Osteocyte (in vitro differentiated cells): ENCODE measurements at places on chromosomes 5 and 9. TPM values are rescaled to one million over a fixed set of nuclear protein-coding genes. Genes with fewer than 3 reads are reported as not detected.

Gene PFDN1
- 47.8 and 49.6 TPM in 2 replicates for total RNA-seq

GRCh38 chr5:73135429-73136054 is 15.2 kb downstream of the TMEM171 start:
- peaks cover 8% of the 10 kb centered on the region for H3K36me3 ChIP-seq
- peak overlapping the region; percentile 80 for H3K27ac ChIP-seq
- no peak for DNase-seq
- H3K4me1 ChIP-seq, result peaks cover 44% of the 10 kb centered on the region

- H3K27ac ChIP-seq, result no peak overlapping the region
- H3K4me3 ChIP-seq, result no peak overlapping the region
- H3K4me1 ChIP-seq, result peaks cover 21% of the 10 kb centered on the region
- no peak for DNase-seq
Measured at GRCh38 chr5:39543335-39543734, 118.6 kb upstream of the DAB2 start.

- DNase-seq, result no peak
- H3K36me3 ChIP-seq, result no peaks in the 10 kb centered on the region
- H3K27ac ChIP-seq, result no peak overlapping the region
- H3K4me1 ChIP-seq, result no peaks in the 10 kb centered on the region
Measured at GRCh38 chr9:23044549-23044948, 597.9 kb downstream of the DMRTA1 start.

Gene PCDHGB7
- total RNA-seq, result 6.2 and 8.8 TPM in 2 replicates

Gene RIGI
- total RNA-seq, result 8.7 and 9.8 TPM in 2 replicates

DNA sequence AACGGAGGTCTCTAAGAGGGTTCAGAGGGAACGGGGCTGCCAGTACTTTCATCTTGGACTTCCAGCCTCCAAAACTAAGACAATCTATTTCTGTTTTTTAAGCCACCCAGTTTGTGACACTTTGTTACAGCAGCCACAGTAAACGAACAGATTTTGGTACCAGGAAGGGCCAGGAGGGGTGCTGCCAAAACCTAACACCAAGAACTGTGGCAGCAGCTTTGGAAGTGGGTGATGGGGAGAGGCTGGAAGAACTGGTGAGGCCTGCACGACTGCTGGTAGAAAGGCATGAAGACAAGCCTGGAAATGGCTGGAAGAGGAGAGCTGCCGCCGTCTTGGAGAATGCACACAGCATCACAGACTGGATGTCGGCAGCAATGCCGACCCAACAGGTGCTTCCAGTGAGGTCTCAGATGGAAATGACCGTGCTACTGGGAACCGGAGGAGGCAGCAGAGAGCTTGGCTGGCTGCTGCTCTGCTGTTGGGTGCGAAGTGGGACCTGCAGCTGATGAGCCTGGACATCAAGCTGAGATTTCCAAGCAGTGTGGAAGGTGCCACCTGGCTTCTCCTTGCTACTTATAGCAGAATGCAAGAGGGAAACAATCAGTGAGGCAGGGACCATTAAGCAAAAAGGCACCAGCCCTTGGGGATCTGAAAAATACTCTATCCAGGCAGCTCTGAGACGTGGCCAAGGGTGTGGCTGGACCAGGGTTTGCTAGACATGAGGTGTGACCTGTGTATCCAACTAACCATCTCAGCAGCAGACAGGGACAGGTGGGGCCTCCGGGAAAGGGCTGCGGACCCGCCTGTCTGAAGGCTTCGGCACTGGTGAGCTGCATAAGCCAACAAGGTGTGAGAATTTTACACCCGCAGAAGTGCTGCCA is 4.7 kb upstream of the TMEM210 start:
- H3K4me3 ChIP-seq, result no peak overlapping the region
- peaks cover 7% of the 10 kb centered on the region for H3K36me3 ChIP-seq
- no peak overlapping the region for H3K27ac ChIP-seq
- no peak for DNase-seq
- H3K27me3 ChIP-seq, result no peaks in the 10 kb centered on the region

Gene C1QTNF2
- total RNA-seq, result 0.16 and 0.19 TPM in 2 replicates

Gene KIF24
- total RNA-seq, result 1.4 and 1.5 TPM in 2 replicates

DNA sequence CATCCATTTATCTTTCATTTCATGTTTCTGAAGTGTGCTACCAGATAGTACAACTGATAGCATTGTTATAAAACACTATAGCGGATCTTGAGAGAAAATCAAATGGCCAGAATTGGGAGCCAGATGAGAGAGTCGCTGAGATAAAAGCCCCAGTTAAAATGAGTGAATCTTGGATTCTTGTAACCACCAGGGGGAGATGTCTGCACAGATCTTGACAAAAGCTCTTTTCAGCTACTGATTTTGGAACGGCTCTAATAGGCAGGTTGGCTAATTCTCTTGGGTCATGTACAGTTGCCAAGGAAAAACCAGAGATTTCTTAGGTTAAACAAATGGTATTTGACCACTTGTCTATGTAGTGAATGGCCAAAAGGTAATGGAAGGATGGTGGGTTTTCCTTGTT is 21.7 kb downstream of the F2RL2 start:
- peaks cover 39% of the 10 kb centered on the region for H3K4me1 ChIP-seq
- no peaks in the 10 kb centered on the region for H3K27me3 ChIP-seq
- H3K4me3 ChIP-seq, result no peak overlapping the region
- no peaks in the 10 kb centered on the region for H3K36me3 ChIP-seq
- no peak for DNase-seq
- no peak overlapping the region for H3K27ac ChIP-seq

Gene HSD17B4
- total RNA-seq, result 100 and 127 TPM in 2 replicates

DNA sequence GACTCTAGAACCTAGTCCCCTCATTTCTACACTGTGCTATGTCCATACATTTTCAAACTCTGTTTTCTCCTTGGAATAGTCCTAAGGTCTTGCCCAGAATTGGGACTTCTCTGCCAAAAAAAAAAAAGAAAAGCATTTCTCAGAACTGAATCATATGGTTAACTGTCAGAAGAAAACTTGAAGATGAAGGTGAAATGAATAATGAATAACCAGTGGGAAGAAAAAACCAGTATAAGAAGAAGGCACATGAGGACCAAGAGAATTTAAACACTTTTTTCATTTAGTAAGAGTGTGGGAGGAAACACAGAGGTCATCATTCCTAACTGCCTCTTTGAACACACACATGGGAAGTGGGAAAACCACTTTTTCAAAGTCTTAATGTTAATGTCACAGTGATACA is 197.7 kb downstream of the PRELID2 start:
- no peaks in the 10 kb centered on the region for H3K27me3 ChIP-seq
- no peak for DNase-seq
- H3K4me3 ChIP-seq, result no peak overlapping the region
- no peaks in the 10 kb centered on the region for H3K36me3 ChIP-seq
- no peaks in the 10 kb centered on the region for H3K4me1 ChIP-seq
- no peak overlapping the region for H3K27ac ChIP-seq

Gene NPR3
- total RNA-seq, result 92.2 and 97.4 TPM in 2 replicates

DNA sequence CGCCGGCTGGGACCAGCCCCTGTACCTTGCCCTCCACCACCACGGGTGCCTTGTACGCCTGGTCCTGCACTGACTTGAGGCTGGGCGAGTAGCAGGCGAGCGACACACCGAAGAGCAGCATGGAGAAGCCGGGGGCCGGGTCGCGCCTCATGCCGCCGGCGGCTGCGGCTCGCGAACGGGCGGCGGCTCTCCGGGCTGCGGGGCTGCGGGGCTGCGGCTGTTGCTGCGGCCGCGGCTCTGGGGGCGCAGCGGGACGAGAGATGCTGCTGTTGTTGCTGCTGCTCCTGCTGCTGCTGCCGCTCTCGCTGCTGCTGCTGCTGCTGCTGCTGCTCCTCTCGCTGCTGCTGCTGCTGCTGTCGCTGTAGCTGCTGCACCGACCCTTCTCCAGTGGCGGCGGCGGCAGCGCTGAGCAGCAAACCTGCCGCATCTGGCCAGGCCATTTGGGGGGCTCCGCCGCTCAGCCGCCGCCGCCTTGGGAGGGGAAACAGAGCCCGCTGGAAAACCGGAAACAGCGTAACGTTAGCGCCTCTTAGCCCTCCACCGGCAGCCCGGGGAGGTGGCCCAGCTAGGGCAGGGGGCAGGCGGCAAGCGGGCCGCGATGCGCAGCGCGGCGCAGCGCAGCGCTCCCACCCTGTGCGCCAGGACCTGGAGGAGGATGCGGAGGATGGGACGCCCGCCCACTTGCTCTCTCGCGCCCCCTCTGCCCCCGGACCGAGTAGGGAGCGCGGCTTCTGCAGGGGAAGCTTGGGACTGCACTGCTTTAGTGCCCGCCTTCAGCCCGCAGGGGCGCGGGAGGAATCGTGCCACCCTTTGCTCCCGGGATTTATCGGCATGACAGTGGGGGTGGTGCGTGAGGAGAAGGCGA is at the start of gene NRG2:
Gene NRG2, minus strand, starts transcription at position 657 of the 865 bp plus-strand sequence.
- peaks cover 28% of the 10 kb centered on the region for H3K27me3 ChIP-seq
- DNase-seq, result peak; percentile 88
- no peaks in the 10 kb centered on the region for H3K36me3 ChIP-seq

- no peak overlapping the region for H3K27ac ChIP-seq
- H3K36me3 ChIP-seq, result peaks cover 4% of the 10 kb centered on the region
- no peak overlapping the region for H3K4me3 ChIP-seq
- no peak for DNase-seq
Measured at GRCh38 chr5:170865622-170866021, 3.8 kb downstream of the RANBP17 start.

GRCh38 chr9:136013524-136014034 is 52.4 kb upstream of the UBAC1 start:
- no peak overlapping the region for H3K4me3 ChIP-seq
- H3K27ac ChIP-seq, result no peak overlapping the region
- H3K4me1 ChIP-seq, result peaks cover 23% of the 10 kb centered on the region
- DNase-seq, result no peak
- H3K27me3 ChIP-seq, result no peaks in the 10 kb centered on the region
- peaks cover 13% of the 10 kb centered on the region for H3K36me3 ChIP-seq

DNA sequence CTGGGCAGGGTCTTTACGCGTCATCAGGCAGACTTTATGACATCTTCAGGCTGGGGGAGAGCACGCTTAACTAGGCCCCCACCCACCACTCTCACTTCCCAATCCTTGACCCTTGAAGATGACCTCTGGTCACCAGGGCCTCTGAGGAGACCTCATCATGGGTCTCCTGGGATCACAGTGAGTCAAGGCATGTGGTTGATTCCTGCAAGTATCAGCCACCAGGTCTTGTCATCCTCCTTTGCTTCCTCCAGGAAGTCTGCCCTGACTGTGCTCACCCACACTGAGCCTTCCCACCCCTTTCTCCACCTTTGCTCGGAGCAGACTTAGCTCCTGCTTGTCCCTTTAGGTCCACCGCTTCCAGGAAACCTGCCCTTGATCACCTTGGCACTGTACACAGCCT is 17.3 kb downstream of the ODF2 start:
- H3K27ac ChIP-seq, result no peak overlapping the region
- no peaks in the 10 kb centered on the region for H3K27me3 ChIP-seq
